ENCODE measurements at places on chromosomes 1 and 21.

DNA sequence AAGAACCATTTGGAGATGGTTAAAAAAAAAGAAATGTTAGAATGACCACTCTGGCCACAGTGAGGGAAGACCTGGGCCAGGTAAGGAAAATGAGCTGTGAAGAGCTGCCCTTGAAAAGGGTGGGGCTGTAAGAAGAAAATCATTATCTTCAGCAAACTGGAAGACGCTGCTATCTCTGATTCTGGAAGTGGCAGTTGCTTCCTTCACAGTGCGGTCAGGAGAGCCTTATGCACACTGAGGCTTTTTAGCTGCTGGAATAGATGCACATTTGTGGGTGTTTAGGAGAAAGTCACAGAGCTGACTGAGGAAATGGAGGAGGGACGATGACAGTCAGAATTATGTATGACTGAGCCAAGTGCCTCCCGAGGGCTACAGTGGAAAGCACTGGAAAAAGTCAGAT is 91.6 kb downstream of the TBX19 start:
- no peak for DNase-seq

DNA sequence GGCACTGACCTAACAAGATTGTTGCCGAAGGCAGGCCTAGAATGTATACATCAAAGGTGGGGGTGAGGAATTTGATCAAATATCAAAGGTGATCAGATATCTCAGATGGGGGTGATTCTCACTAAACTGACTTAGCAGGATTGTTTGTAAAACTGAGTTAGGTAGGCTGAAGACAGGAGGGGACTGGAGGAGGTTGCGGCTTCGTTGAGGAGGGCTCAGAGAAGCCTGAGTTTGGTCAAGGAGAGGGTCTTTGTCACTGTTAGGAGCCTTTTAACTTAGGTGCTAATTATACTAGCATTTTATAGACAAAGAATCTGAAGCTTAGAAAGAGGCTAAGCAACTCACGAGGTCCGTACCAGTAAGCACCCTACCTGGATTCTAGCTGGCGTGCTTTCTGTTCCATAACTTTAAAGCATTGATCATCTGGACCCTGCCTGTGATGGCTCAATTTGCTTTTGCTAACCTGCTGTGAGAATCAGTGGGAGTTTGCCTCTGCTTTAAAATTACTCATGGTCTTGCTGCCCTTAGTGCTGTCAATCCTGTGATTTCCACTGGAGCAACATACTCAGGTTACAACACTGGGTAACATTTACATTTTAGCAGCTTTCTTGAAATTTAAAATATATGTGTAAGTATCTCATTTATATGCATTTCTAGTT is 49.8 kb downstream of the ITSN1 start:
- no peak for DNase-seq

GRCh38 chr1:67433837-67434236 is 3.6 kb upstream of the SERBP1 start:
- DNase-seq, result no peak

DNA sequence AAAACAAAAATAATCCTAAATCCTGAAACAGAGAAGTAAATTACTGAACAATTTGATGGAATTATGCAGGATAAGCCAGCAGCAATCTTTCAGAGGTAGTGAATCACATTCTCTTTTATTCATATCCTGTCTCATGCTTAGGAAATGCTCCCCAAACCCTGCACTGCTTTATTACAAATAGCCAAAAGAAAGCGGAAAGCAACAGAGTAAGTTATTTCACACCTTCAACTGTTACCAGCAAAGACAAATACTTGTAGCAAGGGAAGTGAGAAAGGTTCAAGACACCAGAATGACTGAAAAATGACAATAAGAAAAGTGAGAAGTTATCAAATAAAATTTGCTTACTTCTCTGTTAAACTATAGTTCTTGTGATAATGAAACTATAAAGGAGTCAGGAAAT is 6.2 kb downstream of the ZRANB2 start:
- no peak for DNase-seq

DNA sequence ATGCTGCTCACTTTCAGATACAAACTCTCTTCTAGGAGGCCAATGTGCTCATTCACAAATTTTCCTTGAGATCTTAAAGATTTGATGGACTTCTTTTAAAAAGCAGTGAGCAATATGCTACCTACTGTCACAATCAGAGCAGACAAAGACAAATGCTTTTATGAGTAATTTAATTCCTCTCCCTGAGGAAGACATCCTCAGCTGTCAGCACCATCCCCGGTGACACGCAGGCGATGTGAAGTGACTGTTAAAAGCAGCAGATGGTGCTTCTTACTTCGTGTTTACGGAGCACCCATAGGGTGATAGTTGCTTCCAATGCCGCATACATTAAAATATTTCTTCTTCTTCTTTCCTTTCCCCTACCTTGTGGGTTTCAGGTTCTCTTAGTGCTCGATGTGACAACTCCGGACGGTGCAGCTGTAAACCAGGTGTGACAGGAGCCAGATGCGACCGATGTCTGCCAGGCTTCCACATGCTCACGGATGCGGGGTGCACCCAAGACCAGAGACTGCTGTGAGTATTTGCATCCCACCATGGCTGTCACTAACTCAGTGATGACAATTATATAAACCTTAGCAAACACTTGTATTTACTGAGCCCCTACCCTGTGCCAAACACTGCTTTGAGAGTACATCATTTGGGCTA is 29.1 kb downstream of the LAMC2 start:
- DNase-seq, result no peak

DNA sequence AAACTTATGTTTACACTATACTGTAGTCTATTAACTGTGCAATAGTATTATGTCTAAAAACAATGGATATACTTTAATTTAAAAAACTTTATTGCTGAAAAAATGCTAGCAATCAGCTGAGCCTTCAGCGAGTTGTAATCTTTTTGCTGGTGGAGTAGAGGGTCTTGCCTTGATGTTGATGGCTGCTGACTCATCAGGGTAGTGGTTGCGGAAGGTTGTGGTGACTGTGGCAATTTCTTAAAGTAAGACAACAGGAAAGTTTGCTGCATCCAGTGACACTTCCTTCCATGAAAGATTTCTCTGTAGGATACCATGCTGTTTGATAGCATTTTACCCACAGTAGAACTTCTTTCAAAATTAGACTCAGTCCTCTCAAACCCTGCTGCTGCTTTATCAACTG is 234.7 kb upstream of the CSF3R start:
- DNase-seq, result no peak

DNA sequence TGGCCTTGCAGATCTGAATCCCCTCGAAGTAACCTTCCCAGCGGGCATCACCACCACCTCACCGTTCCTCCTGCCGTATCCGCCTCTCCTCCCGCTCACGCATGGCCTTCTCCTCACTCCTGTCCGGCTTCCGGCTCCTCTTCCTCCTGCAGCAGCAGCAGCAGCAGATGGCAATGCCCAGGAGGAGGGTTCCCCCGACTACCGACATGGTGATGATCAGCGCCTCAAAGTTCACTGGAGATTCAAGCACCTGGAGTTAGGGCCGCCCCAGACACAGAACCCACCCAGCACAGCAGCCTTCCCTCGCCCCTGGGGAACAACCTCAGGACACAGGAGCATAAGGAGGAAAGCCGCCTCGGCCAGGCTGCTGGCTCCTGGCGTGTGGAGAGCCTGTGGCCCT is 17.4 kb downstream of the PTTG1IP start:
- DNase-seq, result no peak

DNA sequence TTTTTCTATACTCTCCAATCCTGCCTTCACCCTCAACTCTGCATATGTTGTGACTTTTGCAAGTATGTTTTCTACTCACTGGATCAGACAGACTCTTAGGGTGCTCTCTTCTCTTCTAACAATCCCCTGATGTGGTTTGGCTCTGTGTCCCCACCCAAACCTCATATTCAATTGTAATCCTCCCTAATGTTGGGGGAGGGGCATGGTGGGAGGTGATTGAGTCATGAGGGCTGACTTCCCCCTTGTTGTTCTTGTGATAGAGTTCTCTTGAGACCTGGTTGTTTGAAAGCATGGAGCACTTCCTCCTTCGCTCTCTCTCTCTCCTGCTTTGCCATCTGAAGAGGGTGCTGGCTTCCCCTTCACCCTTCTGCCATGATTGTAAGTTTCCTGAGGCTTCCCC is 148.9 kb upstream of the IGSF21 start:
- DNase-seq, result no peak

GRCh38 chr1:88061492-88062177 is 622.4 kb upstream of the PKN2 start:
- no peak for DNase-seq

Measured in activated CD4-positive, CD25-positive, alpha-beta regulatory T cell (primary cell).